ENCODE measurements at places on chromosomes 5 and 9.

DNA sequence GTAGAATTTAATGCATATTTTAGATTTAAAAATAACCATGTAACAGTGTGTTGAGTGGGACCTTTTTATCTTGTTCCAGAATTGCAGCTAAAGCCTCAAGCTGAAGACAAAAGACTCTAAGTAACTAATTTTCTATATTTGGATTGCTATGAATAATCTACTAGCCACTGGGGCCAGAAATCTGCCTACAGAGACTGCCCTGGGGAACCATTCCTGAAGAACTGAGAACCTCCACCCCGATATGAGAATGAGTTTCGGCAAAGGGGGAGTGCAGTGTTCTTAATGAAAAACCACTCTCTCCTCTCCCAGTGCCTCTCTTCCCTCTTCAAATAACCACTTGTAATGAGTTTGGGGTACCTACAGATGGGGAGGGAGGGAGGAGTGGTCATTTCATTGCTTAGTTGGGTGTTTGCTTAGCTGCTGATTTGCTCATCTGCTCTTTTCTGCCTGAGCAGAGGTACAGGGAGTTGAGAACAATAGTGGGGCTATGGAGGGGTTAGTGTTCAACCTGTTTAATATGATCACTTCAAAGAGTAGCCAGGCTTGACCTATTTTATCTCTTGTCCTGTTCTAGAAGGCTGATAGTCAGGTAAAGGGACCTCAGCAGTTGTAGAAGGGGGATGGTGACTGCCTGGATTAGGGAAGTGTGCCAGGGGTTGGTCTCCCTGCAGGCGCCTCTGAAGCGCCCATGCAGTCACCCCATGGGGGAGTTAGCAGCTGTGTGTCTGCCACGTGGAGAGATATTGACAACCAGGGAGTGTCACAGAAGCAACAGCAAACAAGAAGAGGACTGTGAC is 47.7 kb downstream of the ATG10 start:
- no peak for DNase-seq

GRCh38 chr5:147310059-147310704 is 75.4 kb downstream of the STK32A start:
- DNase-seq: no peak

- peak; percentile 57 for DNase-seq
These were observed 10.5 kb upstream of the FRMPD1 start for GRCh38 chr9:37640246-37640645.

GRCh38 chr9:137228506-137228967 is 1.2 kb downstream of the RNF224 start:
- no peak for DNase-seq

DNA sequence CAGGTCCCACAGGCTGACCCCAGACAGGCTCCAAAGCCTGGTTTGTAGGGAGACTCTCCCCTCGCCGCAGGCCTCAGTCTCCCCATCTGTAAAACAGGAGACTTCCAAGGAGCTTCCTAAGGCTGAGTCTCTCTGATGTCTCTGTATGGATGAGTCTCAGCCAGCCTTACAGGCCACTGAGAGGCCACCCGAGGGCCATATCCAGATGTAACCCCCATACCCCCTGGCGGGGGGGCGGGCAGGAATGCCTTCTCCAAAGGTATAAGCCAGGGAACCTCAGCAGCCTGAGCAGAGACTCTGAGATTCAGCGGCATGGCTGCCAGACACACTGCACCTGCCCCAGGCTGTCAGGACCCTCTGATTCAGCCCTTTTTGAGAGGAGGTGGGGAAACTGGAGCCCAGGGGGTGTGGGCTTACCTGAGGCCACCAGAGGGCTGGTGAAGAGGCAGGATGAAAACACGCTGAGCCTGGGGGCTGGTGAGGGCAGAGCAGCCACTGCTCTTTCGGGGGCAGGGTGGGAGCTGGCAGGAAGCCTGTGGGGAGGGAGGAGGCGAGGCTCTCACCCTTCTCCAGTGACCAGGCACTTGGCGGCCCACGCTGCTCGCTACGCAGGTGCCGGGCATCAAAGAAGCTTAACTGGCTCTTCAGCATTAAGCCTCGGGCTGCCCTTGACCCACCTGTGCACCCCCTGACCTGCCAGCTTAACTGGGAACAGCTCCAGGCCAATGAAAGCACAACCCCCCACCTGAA is 5.5 kb upstream of the SUSD3 start:
- no peak for DNase-seq

GRCh38 chr5:3893527-3893926 is 297.9 kb downstream of the IRX1 start:
- no peak for DNase-seq

DNA sequence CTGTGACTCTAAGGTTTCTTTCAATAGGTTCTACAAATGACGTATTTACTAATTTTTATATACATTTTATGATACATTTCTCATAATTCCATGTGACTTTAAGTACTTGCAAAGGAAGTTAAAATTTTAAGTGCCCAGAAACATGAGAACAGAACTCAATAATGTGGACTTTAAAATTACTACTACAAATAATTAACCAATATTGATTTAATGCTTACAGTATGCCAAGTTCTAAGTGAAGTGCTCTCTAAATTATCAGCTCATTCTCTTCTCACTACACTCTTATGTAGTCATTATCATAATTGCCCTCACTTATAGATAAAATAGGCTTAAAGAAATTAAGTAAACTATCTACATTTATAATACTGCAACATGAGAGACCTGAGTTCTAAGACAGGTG is 1690.7 kb upstream of the CDH9 start:
- DNase-seq: no peak

DNA sequence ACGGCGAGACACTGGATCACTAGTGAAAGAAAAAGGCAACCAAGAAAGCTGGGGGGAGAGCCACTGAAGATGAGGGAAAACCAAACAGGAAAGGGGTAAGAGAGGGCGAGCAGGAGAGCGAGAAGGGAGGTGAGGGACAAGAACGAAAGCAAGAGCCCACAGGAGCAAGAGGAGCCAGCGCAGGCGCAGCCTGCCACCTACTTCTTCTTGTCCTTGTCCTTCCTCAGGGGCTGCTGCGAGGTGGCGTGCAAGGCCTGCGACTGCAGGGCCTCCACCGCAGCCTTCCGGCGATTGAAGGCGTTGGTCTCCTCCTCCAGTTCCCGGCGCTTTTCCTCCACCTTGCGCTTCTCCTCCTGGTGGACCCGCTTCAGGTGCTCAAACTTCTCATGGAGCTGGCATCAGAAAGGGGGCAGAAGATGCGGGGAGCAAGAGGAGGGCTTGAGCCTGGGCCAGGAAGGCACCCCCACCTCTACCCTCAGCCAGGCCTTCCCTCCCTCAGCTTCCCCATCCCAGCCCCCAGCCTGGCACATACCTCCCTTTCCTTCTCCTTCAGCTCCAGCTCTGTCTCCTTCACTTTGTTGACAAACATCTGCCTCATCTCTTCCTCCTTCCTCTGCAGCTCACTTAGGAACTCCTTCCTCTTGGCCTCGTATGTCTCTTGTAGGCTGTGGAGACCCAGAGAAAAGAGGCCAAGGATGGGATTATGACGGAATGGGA is 13.5 kb downstream of the CCNI2 start:
- DNase-seq: no peak

DNA sequence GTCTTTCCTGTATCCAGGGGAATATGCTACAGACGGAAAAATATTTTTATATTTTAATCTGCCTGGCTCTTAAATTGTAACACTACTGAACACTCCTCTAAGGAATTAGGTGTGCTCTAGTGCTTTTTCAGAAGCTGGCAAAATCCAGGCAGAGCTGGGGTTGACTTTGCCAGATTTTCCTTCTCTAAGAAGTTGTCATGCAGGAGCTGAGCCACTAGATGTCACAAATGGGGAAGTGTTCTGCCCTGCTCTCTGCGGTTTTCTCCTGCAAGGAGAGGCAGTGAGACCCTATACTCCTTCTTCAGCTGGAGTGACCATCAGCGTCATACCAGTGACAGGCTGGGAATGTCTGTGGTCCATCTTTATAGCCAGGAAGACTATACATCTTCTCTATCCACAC is 112.5 kb downstream of the HAPLN1 start:
- no peak for DNase-seq

DNA sequence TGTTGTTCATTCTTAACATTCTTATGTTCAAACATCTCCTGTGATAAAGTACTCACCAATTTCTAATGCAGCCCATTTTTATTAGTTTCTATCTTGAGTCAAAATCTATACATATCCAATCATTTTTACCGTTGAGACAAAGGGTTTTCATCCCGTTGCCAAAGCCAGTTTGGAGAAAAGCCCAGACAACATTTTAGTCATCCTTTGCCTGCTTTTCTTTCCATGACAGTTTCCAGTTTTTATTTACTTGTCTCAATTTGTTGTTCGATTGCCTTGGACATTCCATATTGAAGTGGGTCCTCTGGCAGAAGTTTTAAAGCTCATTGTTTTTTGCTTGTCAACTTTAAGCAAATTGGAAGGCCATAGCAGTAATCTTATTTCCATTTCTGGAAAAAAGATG is 123.9 kb downstream of the RAB3C start:
- DNase-seq: no peak

- no peak for DNase-seq
These were observed 6.9 kb downstream of the OTULIN start for GRCh38 chr5:14671414-14671813.

- no peak for DNase-seq
These were observed 6.0 kb downstream of the UBQLN1 start for GRCh38 chr9:83701769-83702168.

- no peak for DNase-seq
These were observed 3.2 kb upstream of the IRF1 start for GRCh38 chr5:132493821-132494220.

DNA sequence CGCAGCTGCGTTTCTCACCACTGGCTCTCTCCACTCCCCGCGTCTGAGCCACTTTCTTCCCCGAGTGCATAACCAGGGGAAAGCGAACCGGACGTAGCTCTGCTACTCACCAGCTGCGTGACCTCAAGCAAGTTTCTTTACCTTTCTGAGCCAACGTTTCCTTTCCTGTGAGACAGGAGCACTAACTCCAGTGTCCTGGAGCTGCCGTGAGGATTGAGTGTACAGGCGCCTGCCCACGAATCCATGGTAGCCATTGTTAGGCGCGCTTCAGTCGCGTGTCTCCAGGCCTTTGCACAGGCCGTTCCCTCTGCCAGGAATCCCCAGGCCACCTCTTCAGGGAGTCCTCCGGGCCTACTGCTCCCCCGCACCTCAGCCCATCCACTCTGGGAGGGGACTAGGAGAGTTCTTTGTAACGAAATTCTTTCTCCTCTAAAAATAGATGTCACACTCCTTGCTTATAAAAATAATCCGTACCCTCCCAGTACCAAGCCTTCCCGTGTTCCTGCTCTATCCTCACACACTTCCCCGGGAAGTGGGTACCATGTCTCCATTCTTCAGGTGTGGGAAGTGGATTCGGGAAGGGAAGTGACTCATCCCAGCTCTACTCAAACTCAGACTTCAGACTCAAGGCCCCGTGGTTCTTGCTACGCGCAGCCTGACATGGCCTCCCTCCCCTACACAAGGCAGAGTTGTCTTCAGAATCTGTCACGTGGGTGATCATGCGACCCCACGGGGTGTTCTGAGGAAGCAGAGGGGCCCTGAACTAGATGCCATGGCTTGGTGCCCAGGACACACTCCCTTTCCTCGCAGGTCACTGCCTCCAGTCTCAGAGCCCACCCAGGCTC is 16.1 kb upstream of the CRB2 start:
- no peak for DNase-seq

DNA sequence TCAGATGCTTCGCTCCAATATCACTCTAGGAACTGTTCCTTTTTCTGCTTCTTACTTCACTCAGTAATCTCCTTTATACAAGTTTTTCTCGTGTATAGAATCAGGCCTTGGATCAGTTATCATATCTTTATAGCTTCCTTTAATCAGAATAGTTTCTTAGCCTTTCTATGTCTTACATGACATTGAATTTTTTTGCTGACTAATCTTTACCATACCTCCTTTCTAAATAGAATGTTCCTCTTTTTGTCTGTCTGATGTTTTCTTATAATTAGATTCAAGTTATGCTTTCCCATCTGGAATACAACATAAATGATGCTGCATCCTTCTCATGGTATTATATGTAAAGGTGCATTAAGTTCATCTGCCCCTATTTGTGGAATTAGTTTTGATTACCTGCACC is 40.2 kb upstream of the TYRP1 start:
- no peak for DNase-seq

- DNase-seq: no peak
These were observed 13.5 kb upstream of the IQGAP2 start for GRCh38 chr5:76389513-76390154.

GRCh38 chr5:10465726-10466125 is 24.0 kb downstream of the ROPN1L start:
- DNase-seq: no peak

Measured in NCI-H2171 (cell line).